ENCODE measurements at places on chromosomes 3 and 15.

DNA sequence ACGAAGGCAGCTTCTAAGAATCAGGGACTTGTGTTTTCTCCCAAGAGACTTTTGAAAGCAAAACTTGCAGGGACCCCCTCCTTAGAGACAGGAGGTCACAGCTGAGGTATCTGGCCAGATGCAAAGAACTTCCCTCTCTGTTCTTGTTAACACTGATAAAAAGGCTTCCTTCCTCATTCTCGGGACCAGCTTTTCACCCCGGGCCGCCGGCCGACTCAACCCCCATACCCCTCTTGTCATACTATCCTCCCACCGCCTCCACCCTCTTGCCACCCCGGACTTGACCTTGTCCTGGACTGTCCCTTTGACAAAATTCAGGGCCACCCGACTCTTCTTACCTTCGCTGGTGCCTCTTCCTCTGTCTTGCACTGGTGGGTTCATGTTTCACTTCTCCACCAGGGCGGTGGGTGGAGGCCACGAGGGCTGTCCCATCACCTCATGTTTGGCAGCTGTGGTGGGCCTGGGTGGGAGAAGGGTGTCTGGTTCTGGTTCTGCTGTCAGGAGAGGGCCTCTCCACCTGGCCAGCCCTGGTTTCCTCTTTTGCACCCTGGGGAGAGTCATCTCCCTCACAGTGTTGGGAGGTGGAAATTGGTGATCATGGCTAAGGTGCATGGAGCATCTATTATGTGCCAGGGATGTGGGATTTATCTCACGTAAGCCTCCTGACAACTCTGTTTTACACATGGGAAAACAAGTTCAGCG, 32.5 kb downstream of the BHLHE40 start:
- no peak for DNase-seq

DNA sequence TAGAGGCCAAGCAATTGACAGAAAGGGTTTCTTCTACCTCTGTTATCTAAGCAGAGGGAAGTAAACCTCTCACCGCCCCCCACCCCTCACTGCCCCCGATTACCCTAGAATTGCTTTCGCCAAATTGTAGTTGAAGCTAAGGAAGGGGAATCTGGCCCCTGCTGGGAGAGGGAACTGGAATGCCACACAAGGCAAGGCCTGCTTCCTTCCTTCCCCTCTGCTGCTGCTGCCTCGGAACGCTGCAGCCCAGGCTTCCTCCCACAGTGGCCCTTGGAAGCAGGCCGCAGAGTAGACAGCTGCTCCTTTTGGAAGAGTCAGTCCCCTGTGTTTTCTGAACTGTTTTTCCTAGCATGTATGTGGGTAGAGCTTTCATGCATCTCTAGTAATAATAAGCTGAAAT, 21.6 kb downstream of the RLBP1 start:
- DNase-seq, result peak; percentile 51

DNA sequence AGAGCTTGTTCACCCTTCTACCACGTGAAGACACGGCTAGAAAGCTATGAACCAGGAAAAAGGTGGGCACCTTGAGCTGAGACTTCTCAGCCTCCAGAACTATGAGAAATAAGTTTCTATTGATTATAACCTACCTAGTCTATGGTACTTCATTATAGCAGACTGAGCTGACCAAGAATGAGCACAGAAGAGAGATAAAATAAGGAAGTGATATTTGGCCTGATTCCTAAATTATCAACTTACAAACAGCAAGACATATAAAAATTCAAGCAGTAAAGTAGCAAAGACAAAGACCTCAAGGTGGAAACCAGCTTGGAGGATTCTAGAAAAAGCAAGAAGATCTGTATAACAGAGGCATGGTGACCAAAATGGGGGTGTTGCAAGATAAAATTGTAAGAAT, 63.9 kb upstream of the OSTN start:
- no peak for DNase-seq

DNA sequence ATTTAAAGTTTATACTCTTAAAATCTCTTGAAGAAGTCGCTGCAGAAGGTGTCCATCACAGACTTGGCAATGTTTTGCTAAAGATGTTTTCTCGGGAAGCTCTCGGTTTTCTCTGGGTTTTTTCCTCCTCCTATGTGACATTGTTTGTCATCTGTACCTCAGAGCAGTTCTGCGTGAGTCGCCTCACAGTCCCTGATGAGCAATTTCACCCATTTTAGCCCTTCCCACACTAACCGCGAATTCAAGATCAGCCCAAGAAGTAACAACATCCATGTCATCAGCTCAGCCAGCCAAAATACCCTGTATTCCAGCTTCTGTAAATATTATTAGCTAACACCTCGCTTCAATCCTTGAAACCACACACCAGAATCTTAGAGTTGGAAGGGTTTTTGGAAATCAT, 224.3 kb upstream of the SETMAR start:
- DNase-seq, result no peak

DNA sequence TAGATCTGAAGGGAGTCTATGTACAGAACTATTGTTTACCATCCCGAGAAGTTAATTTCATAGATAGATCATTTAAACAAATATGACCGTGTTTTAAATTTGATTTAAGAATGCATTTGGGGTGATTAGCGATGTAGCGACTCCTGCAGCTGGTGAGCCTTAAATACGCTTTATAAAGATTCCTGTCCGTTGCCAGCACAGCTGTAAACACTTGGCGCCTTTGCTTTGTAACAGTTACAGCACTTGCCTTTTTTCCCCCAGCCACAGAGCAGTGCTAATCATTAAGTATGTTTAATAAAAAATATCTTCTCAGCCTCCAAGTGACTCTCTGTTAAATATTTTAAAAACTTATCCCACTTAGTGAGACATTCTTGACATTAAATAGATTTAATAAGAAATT, 333.8 kb downstream of the FEZF2 start:
- no peak for DNase-seq

GRCh38 chr15:101326462-101327146, 31.6 kb upstream of the SNRPA1 start:
- no peak for DNase-seq

DNA sequence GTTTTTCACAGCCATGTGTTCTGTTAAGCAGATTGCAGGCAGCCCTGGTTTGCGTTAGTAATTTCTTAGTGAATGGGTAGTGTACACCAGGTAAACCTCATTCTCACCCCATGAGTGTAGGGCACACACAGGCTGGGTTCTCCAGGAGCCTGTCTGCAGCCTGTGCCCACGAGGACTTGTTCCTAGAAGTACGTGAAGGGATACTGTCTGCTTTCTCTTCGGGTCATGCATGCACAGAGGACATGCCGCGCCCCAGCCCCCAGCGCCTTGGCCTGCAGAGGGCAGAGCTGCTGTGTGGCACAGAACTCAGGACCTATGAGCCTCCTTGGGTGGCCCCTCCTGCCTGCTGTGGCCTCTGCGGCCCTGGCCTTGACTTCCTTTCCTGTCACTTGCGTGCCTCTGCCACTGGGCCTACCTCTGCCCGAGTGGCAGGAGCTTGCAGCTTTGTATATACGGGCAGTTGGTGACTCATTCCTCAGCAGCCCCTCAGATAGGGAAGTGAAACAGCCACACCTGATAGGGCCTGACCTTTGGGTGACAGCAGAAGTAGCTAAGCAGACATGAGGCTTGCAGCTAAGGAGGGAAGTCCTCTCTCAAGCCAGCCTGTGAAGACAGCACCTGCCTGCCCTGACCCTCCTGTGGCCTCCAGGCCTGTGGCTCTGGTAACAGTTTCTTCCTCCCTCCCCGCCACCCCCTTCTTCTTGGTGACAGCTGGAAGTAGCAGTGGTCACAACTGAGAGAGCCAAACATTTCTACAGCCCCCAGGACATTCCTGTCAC, 19.5 kb downstream of the PPCDC start:
- no peak for DNase-seq

DNA sequence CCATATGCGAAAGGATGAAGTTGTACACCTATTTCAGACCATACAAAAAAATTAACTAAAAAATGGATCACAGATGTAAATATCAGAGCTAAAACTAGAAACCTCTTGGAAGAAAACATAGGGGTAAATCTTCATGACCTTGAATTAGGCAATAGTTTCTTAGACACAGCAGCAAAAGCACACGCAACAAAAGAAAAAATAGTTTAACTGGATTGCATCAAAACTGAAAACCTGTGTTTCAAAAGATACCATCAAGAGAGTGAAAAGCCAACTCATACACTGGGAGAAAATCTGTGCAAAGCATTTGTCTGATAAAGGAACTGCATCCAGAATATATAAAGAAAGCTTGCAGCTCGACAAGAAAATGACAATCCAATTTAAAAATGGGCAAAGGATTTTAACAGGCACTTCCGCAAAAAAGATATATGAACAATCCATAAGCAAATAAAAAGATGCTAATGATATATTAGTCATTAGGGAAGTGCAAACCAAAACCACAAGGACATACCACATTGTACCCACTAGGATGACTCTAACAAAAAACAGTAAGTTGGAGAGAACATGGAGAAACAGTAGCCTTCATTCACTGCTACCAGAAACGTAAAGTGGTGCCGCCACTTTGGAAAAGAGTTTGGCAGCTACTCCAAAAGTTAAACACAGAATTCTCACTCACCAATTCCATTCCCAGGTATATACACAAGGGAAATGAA, 263.1 kb downstream of the ADAMTS17 start:
- DNase-seq, result no peak

- no peak for DNase-seq
Measured at GRCh38 chr3:99356696-99357095, 281.7 kb upstream of the COL8A1 start.

- no peak for DNase-seq
Measured at GRCh38 chr3:16198427-16198826, 23.9 kb downstream of the GALNT15 start.

- no peak for DNase-seq
Measured at GRCh38 chr15:96115642-96116041, 214.9 kb upstream of the NR2F2 start.

DNA sequence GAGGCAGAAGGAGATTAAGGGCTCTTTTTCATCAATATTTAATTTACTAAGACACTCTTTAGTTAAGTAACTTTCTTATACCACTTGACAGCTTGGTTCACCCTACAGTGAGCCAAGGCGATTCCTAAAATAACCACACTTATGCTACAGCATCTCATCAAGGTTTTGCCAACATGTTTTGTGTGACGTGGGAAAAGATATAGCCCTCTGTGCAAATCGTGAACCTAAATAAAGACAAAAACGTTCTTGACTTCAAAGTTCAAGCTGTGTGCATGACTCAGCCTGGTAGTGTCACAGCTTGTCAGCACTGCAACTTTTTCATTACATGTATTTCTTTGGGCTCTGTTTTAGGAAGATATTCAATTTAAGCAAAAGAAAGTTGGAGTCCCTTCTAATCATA, 297.0 kb upstream of the EPHA3 start:
- no peak for DNase-seq

- no peak for DNase-seq
Measured at GRCh38 chr15:31301673-31301990, 25.0 kb upstream of the KLF13 start.

- DNase-seq, result no peak
Measured at GRCh38 chr3:129257609-129258008, 8.2 kb downstream of the COPG1 start.

DNA sequence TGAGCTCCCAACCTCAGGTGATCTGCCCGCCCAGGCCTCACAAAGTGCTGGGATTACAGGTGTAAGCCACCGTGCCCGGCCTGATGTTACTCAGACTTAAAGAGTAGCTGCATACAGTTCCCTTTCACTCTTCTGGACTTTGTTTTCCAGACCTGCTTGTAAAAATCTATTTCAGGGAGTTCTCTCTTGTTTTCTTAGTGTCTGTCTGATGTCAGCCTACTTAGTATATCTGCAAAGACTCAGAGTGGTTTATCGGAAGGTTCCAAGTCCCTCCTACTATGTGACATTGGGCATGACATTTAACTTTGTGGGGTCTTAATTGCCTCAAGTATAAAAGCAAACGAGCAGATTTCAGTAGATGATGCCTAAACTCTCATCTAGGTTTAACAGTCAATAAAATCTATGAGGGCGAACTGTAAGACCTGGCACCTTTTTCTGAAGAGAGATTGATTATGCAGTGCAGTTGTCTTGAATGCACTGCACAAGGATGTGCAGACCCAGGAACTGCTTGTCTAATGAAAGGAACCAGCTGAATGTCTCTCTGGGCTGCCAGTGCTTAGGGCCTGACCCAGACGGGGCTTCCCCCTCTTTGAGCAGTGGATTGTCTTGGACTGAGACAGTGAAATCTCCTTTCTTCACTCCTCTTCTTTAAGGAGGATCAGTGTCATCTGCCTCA, 301.4 kb downstream of the PTPRG start:
- DNase-seq, result no peak

DNA sequence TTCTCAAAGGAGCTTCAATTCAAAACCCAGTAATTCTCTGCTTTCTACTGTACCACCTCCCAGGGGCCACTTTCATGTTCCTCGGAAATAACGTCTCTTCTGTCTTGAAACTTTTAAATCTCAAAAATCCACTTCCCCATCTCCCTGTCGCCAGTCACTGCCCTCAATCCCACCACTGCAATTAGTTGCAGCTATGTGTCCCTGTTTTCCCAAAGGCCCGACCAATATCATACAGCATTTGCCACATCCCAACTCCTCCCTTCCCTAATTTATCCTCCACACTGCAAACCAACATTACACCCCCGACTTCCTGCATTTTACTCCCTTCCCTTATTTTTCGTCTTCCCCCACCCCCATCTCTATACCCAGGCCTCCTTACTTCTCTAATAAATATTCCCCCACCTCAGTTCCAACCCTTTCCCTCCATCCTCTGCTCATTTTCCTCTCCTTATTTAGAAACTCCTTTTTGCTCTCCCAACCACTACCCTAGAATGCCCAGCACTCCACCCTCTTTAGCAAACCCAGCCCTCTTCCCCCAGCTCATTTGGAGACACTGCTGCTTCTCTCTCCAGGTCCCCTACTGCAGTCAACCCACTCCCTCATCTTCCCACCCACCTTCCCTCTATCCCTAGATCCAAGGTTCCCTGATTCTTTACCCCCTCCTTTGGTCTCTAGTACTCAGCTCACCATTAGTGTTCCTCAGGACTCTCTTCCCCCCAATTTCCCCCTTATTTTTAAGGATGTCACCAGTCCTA, 1.1 kb downstream of the NPTN start:
- DNase-seq, result no peak

DNA sequence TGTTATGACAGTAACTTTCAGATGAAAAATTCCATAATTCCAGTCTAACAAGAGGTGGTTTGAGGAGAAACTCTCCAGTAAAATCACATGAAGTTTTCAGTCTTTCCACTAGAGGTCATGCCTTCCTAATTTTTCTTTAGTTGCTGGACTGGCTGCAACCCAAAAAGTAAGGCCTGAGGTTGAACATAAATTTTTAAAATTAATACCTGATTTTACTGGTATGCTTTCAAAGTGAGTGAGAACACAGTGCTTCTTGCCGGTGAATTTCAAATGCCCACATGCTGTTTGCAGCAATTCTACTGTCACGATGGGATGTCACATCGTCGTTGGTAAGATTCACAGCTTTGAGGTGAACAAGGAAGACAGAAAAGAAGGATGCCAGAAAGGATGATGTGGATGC, 89.0 kb upstream of the FGF12 start:
- peak; percentile 57 for DNase-seq

DNA sequence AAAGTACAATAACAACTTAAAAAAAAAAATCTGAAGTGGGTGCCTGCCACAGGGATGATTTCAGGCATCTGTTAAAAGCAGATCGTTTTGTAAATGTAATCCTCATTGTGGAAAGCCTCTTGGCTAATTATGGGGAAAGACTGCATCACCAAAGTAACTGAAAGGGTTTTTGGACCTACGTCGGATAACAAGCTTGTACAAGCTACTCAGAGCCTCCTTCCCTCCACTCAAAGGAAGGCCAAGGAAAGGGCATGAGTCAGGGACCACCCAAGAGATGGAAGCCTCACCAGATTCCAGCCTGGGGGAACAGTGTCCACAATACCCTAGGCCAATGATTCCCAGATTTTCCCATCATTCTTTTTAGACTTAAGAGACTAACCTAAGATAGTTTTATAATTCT, 84.3 kb downstream of the ATP1B3 start:
- no peak for DNase-seq

- DNase-seq, result no peak
Measured at GRCh38 chr15:83602021-83602420, 51.9 kb upstream of the ADAMTSL3 start.
